ENCODE measurements at places on chromosomes 3 and 15. TPM values are rescaled to one million over a fixed set of nuclear protein-coding genes. Genes with fewer than 3 reads are reported as not detected.

Gene NPAP1
- not detected for total RNA-seq

Gene CD86
- total RNA-seq: not detected

Gene CD96
- total RNA-seq: not detected

Gene ALG1L2
- total RNA-seq: 0.33 TPM

Gene FSIP1
- 1.6 TPM for total RNA-seq

Gene CDHR4
- total RNA-seq: not detected

Gene CCR8
- total RNA-seq: not detected

Gene TMEM207
- total RNA-seq: not detected

Gene MYRIP
- total RNA-seq: not detected

Gene ZNF80
- not detected for total RNA-seq

Gene OXTR
- 0.15 TPM for total RNA-seq

Gene MYZAP
- total RNA-seq: not detected

Gene AP2M1
- 506 TPM for total RNA-seq

Gene NR2E3
- not detected for total RNA-seq

Gene ATOSA
- total RNA-seq: 41.6 TPM

Gene TKT
- total RNA-seq: 680 TPM

Gene POTEB
- not detected for total RNA-seq

Gene MINDY2
- 23.5 TPM for total RNA-seq

Gene EPB42
- total RNA-seq: not detected

Gene LRCH3
- 59.1 TPM for total RNA-seq

Gene CPB1
- not detected for total RNA-seq

Gene NR2F2
- 23.9 TPM for total RNA-seq

Gene FAM3D
- not detected for total RNA-seq

Gene FBXL22
- total RNA-seq: 0.15 TPM

Gene AQP9
- not detected for total RNA-seq

Gene DUOXA2
- total RNA-seq: not detected

Gene SHC4
- total RNA-seq: 2.0 TPM

Gene TM4SF18
- 0.44 TPM for total RNA-seq

Gene ZPLD1
- not detected for total RNA-seq

Gene LRRC31
- total RNA-seq: not detected
